Muscle of leg (tissue), 16 donors: ENCODE measurements at places on chromosomes 3 and 15. TPM values are rescaled to one million over a fixed set of nuclear protein-coding genes. Genes with fewer than 3 reads are reported as not detected.

The LSAMP gene
- total RNA-seq: 9.8 TPM

The PEX5L gene
- total RNA-seq: not detected

The SAMD7 gene
- not detected for total RNA-seq

The NR1I2 gene
- 0.27 TPM for total RNA-seq

The EPHA3 gene
- total RNA-seq: 25.4 TPM

The WNT5A gene
- 10.6 TPM for total RNA-seq

The LMCD1 gene
- 159 TPM for total RNA-seq

The ITGA11 gene
- 10.2 TPM for total RNA-seq

The CGGBP1 gene
- total RNA-seq: 42.9 TPM

The KIF9 gene
- 5.1 TPM for total RNA-seq

- H3K4me1 ChIP-seq: peaks cover 8% of the 10 kb centered on the region
- H3K27ac ChIP-seq: no peak overlapping the region
- DNase-seq: no peak
- H3K36me3 ChIP-seq: no peaks in the 10 kb centered on the region
Measured at GRCh38 chr15:70873232-70874054, 18.8 kb downstream of the THAP10 start.

- no peak overlapping the region for H3K27ac ChIP-seq
- no peak for DNase-seq
- H3K4me1 ChIP-seq: peaks cover 17% of the 10 kb centered on the region
- H3K36me3 ChIP-seq: no peaks in the 10 kb centered on the region
- H3K27me3 ChIP-seq: no peaks in the 10 kb centered on the region
Measured at GRCh38 chr15:62601777-62602545, 436.9 kb upstream of the C2CD4B start.

DNA sequence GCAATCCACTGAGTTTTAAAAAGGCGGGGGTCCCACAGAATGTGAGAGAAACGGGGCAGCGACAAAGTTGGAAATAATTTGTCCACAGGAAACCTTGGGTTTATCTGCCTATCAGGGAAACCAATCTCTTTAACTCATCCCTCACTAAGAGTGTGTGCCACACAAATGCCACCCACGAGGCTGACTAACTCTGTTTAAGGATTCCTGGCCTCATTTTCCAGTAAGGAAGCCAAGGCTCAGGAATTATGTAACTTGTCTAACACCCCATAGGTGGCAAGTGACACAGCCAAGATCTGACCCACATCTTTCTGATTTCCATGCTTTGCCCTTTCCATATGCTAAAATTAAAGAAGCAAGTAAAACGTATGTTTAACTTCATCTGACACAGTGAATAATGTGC lies 263.2 kb downstream of the CNTN3 start:
- no peak for DNase-seq
- H3K27me3 ChIP-seq: no peaks in the 10 kb centered on the region
- H3K4me1 ChIP-seq: no peaks in the 10 kb centered on the region
- H3K4me3 ChIP-seq: no peak overlapping the region

DNA sequence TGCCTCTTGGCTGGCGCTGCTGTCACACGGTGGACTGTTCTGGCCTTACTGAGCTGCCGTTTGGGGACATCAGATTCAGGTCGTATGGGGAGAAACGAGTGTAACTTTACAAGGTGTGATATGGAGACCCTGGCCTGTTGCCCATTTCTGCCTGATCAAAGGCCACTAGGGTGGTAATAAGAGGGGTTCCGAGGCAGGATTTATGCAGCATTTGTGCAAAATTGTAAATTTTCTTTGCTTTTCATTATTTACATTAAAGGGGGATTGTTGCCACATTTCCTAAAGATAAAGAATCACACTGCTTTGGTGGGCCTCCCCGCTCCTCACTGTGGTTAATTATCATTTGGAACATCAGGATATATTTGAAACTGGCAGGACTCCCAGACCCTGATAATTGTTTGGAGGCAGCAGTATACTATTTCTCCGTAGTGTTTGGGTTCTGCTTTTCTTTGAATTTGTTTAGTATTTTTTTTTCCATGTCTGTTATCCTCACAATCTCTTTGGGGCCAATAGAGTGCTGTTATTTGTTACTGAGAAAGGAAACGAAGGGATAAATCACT lies 891 bp downstream of the NXPE3 start:
- H3K36me3 ChIP-seq: peaks cover 18% of the 10 kb centered on the region
- DNase-seq: peak; percentile 25
- peak overlapping the region; percentile 83 for H3K4me3 ChIP-seq
- H3K27me3 ChIP-seq: no peaks in the 10 kb centered on the region
- peaks cover 13% of the 10 kb centered on the region for H3K4me1 ChIP-seq

- H3K4me1 ChIP-seq: peaks cover 5% of the 10 kb centered on the region
- peak overlapping the region; percentile 66 for H3K27ac ChIP-seq
- no peak overlapping the region for H3K4me3 ChIP-seq
- DNase-seq: peak; percentile 66
- no peaks in the 10 kb centered on the region for H3K36me3 ChIP-seq
Measured at GRCh38 chr3:154059833-154060232, 61.4 kb upstream of the ARHGEF26 start.

DNA sequence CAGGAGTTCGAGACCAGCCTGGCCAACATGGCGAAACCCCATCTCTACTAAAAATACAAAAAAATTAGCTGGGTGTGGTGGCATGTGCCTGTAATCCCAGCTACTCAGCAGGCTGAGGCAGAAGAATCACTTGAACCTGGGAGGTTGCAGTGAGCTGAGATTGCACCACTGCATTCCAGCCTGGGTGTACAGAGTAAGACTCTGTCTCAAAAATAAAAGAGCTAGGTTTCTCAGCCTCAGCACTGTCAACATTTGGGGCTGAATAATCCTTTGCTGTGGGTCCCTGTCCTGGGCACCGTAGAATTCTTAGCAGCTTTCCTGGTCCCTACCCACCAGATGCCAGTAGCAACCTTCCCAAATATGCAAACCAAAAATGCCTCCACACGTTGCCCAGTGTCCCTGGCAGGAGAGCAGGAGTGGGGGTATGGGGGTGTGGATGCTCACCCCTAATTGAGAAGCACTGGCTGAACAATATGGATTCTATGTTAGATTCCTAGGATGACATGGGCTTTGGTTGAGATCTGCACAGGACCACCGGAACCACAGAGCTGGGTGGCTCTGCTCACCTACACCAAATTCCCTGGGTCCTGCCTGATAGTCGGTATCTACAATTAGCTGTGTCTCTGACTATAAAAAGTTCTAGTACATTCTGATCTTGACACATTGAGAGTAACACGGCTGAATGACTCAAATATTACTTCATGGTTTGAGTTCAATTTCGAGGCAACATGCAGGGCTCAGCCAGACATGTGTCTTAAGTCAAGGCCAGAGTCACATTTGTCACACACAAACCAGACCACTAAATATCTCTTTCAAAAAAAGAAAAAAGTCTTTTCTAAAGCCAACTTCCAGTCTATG lies 577.0 kb upstream of the MDFIC2 start:
- no peak overlapping the region for H3K27ac ChIP-seq
- H3K4me3 ChIP-seq: no peak overlapping the region
- H3K27me3 ChIP-seq: no peaks in the 10 kb centered on the region
- DNase-seq: no peak
- no peaks in the 10 kb centered on the region for H3K36me3 ChIP-seq

DNA sequence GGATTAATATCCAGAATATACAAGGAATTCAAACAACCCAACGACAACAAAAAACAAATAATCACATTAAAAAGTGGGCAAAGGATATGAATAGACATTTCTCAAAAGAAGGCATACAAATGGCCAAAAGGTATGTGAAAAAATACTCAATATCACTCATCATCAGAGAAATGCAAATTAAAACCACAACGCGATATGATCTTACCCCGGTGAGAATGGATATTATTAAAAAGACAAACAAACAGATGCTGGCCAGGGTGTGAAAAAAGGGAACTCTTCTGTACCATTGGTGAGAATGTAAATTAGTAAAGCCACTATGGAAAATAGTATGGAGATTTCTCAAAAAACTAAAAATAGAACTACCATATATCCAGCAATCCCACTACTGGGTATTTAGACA lies 43.5 kb upstream of the MEF2A start:
- no peaks in the 10 kb centered on the region for H3K27me3 ChIP-seq
- H3K4me1 ChIP-seq: no peaks in the 10 kb centered on the region
- no peak overlapping the region for H3K4me3 ChIP-seq
- DNase-seq: no peak
- no peaks in the 10 kb centered on the region for H3K36me3 ChIP-seq

GRCh38 chr15:91913560-91913959 lies 60.1 kb downstream of the SLCO3A1 start:
- H3K4me1 ChIP-seq: no peaks in the 10 kb centered on the region
- H3K27me3 ChIP-seq: no peaks in the 10 kb centered on the region
- DNase-seq: no peak
- H3K4me3 ChIP-seq: no peak overlapping the region
- H3K36me3 ChIP-seq: no peaks in the 10 kb centered on the region

DNA sequence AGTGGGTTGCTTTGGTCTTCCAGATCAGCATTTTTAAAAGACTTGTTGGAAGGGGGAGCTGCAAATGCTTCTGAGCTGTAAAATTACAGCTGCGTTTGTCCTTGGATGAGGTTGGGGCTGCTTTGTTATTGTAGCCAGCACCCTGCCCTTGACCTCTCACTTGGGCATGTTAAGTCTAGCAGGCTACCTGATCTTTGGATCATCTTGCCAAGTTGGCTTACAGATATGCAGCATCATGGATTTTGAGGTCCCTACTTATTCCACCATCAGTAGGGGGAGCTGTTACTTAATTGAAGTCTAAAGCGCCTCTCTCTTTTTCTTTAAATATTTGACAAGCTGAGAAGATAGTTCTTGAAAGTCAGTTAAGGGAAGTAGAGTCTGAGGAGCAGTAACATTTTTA lies 793.0 kb downstream of the MCTP2 start:
- H3K27ac ChIP-seq: no peak overlapping the region
- H3K4me1 ChIP-seq: no peaks in the 10 kb centered on the region
- H3K36me3 ChIP-seq: no peaks in the 10 kb centered on the region
- H3K27me3 ChIP-seq: no peaks in the 10 kb centered on the region

- no peak overlapping the region for H3K27ac ChIP-seq
- no peaks in the 10 kb centered on the region for H3K27me3 ChIP-seq
- H3K36me3 ChIP-seq: no peaks in the 10 kb centered on the region
- H3K4me1 ChIP-seq: no peaks in the 10 kb centered on the region
Measured at GRCh38 chr3:20905210-20905805, 719.3 kb upstream of the SGO1 start.
